Stimulated activated CD8-positive, alpha-beta memory T cell treated with anti-CD3 and anti-CD28 coated beads, Interleukin-12 subunit alpha, Interleukin-12 subunit beta, amount 100 ng/mL, for 1 hour (primary cell): ENCODE measurements at places on chromosomes 3 and 15.

DNA sequence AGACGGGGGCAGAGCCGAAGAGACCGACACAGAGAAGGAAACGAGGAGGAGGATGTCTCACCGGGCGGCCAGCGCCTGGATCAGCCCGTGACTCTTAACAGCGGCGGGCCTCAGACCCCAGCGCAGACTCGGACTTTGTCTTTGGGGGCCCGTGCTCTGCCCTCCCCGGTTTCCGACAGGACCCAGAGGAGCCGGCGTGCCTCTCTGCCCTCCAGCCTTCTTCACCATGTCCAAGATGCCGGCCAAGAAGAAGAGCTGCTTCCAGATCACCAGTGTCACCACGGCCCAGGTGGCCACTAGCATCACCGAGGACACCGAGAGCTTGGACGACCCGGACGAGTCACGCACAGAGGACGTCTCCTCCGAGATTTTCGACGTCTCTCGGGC lies 1.0 kb downstream of the TSC22D2 start:
- DNase-seq, result no peak

DNA sequence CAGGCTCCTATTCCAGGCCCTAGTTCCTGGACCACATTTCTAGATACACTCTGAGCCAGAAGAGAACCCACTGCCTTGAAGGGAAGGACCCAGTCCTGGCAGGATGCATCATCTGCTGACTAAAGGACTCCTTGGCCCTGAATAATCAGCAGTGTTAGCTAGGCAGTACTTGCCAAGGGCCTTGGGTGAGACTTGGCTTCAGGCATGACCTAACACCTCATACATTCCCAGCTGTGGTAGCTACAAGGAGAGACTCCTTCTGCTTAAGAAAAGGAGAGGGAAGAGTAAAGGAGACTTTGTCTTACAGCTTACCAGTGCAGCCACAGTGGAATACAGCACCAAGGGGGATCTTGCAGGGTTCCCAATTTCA lies 26.4 kb downstream of the PEAK1 start:
- no peak for DNase-seq

DNA sequence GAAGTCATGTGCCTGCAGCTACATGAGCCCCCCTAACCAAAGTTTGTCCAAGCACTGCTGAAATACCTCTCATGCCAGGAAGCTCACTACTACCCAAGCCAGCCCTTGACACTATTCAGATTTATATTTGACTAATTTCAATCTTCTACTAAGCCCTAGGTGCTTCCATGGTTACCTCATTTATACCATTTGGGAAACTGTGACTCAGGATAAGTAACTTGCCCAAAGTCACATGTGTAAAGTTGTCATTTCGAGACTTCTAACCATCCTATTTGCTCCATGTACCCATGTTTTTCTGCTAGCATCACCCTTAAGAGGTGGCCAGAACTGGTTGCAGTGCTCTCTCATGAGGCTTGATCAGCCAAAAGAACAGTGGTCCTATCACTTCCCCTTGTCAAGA lies 20.7 kb upstream of the TIMP4 start:
- DNase-seq, result no peak

- peak; percentile 12 for DNase-seq
These were observed 46.8 kb upstream of the SLC6A1 start for GRCh38 chr3:10945683-10946287.

GRCh38 chr3:110995461-110996231 lies 76.0 kb upstream of the NECTIN3 start:
- no peak for DNase-seq

DNA sequence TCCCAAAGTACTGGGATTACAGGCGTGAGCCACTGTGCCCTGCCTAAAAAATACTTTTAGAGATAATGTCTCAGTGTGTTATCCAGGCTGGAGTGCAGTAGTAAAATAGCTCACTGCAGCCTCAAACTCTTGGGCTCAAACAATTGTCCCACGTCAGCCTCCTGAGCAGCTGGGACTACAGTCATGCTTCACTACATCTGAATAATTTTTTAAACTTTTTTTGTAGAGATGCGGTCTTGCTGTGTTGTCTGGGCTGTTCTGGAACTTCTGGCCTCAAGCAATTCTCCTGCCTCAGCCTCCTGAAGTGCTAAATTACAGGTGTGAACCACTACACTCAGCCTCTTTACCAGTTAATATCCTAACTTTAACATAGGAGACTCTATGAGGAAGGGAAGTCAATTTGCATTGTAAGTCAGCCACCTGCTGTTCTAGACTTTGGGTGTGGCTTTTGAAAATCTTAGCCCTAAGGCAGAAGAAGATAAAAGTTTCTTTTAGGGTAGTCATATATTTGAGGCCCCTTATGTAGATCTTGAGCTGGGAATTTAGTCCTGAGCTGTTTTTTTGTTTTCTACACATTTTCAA lies 78.2 kb upstream of the RASGRP1 start:
- no peak for DNase-seq

- DNase-seq, result peak; percentile 7
These were observed 79.6 kb upstream of the SPATA12 start for GRCh38 chr3:56980798-56981390.

DNA sequence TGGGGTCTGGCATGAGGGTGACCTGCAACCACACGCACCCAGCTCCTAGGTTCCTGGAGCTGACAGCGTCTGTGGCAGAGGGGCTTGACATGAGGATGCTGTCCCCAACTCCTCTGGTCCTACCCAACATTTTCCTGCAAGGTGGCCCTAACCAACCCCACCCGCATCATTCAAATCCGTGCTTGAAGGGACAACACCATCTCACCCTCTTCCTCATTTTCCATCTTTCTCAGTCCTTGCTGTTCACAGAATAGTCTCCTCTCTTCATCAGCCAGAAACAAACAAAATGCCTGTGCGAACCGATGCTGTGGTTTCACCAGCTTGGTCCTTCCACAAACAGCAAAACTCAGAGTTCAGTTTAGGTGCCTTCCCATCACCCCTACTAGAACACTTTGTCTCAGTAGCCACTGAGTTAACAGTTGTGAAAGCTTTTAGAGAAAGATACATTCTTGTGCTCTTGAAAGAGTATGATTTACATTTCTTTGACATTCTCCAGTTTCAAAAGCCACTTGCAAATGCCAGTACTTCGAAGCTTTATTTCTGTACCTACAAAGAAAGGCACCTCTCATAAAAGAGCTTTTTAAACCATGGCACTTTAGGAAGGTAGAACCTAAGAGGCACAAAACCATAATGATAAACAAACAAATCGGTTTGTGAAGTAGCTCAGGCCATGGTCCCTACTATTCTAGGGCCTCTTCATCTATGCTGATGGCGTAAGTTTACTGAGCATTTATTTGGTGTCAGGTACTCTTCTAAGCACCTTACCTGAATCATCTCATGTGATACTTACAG lies 360.1 kb downstream of the SHQ1 start:
- DNase-seq, result no peak

- no peak for DNase-seq
These were observed 489.9 kb downstream of the PLOD2 start for GRCh38 chr3:145671121-145671520.

DNA sequence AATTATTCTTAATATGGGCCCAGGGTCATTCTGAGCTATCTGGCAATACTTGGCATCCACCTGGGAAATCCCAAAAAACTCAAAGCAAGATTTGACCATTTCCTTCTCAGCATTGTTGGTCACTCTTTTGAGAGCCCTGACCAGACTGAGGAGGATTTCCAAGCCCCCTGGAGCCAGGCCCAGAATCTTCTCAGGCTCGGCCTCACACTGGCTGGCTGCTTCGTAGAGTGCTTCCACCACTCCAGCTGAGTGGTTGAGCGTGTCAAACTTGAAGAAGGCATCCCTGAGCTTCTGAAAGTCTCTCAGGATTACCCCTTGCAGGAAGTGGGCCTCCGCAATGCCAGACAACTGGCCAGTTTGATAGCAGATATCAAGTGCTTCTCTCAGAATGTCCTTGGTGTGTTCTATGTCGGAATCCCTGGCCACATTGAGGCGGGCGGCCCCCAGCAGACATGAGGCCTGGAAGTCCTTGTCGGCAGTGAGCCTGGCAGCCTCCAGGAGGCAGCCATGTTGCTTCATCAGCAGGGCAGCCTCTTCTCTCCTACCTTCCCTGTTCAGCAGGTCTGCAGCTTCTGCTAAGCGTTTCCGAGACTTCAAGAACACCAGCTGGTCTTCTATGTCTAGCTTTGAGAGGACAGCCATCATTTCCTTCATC lies 68.9 kb upstream of the DCLK3 start:
- no peak for DNase-seq

GRCh38 chr3:159805411-159805772 lies 183.2 kb upstream of the IL12A start:
- DNase-seq, result no peak

DNA sequence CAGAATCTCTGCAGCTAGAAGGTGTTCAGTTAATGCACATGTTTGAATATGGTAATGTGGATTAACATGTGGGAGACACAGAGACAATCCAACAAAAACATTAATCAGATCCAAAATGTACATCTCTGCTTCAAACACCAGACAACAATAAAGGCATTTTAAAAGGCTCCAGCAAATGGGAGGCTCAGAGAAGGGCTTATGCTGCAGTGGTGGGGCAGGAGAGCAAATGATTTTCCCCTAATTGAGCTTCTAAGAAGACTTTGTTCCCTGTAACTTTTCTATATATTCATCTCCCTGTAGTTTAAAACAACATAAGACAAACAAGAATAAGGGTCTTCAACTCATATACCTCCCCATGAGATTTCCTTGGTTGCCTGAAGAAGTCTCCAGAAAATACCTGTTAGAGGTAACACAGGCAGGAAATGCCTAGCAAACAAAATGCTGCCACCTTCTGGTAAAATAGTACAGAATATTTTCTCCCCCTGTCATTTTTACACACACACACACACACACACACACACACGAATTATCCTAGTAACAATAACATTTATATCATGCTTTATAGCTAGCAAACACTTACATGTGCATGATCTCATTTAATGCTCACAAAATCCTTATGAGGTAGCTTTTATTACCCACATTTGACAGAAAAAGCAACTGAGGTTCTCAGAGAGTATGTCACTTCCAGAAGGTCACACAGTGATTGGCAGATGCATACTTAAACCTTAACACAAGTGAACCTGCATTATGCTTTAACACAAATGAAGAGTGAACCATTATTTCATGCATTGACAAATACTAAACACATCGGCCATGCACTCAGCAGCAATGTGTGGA lies 123.4 kb upstream of the MB21D2 start:
- DNase-seq, result no peak

DNA sequence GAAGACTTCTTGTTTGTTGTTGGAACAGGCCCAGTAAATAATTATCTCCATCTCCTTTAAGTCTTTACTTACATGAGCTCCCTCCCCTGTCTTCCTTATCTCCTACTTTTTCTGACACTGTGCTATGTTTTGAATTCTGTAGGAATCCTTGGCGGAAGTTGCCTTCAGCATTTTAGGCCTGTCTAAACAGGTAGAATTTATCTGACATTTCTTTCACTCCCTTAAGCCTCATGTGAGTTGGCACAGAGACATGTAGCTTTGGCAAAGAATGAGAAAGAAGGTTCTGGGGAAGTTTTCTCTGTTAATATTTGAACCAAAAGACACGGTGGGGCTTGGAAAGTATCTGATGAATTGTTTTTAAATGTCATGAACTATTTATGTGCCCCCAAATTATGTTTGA lies 8.1 kb downstream of the MCTP2 start:
- no peak for DNase-seq

- no peak for DNase-seq
These were observed 53.2 kb upstream of the CDV3 start for GRCh38 chr3:133520286-133520685.

GRCh38 chr3:125605756-125606155 lies 10.5 kb upstream of the OSBPL11 start:
- DNase-seq, result no peak

- DNase-seq, result no peak
These were observed 393.0 kb downstream of the IGSF11 start for GRCh38 chr3:118641608-118642007.

DNA sequence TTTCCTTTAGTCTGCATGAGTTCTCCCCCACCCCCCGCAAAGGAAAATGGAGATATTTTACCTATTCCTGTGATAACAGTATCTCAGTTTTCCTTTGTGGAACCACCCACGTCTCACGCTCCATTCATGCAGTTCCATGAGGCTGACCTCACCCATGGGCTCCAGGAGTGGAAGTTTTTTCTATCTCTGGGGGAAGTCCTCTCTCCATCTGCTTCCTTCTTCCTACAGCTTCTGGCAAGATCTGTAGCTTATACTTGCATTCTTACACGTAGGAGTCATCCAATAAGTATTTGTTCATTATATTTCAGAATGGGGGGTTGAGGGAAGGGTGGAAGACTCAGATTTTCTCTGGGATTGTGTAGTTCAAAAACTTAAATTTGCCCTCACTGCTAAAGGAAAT lies 5.8 kb upstream of the GLCE start:
- no peak for DNase-seq

DNA sequence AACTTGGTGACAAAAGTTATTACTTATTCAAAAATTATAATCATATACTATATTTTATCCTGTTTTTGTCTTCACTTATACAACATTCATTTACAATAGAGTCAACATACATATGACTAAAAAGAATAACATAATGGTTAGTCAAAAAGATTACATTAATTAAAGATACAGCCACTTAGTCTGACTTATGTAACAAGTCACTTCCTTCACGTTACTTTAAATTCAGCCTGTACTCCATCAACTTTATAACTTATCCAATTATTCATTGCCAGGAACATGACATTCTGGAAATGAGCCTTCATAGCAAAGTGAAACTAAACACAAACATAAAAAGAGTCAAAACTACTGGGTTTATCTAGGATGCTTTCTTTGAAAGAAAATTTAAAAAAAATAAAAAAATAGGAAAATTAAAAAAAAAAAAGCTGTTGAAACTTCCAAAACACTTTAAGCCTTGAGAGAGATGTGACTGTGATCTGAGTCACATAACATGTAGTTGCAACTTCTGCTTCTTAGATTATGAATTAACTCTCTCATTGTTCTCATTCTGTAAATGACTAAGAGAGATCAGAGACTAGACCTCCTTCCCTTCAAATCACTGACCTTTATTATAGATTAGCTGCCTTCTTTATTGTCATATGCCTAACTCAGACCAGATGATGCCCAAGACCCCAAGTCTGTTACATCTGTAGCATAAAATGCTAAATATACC lies 107.8 kb downstream of the MYRIP start:
- no peak for DNase-seq

DNA sequence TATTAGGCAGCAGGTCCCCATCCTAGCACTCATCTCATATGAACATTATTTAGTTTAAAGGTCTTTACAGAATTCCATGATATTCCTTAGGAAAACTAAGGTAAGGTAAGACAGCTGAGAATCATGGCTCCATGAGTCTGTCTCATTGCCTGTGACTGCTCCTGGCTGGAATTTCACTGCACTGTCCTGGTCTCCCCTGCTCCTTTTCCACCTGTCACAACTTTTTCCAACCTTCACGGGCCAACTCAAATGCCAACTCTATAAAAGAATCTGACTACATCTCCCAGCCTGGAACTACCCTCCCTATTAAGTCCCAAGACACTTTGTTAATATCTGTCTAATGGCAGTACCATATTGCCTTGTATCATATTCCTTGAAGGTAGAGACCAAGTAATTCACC lies 7.6 kb downstream of the CNBP start:
- no peak for DNase-seq

- no peak for DNase-seq
These were observed 6.3 kb downstream of the STAG1 start for GRCh38 chr3:136745916-136746315.

- DNase-seq, result no peak
These were observed 10.4 kb upstream of the CLPX start for GRCh38 chr15:65195548-65195923.

- DNase-seq, result peak; percentile 55
These were observed 114.3 kb upstream of the ARHGEF3 start for GRCh38 chr3:56915966-56916586.

- DNase-seq, result no peak
These were observed 50.4 kb downstream of the CCNL1 start for GRCh38 chr3:157109267-157110141.

- DNase-seq, result no peak
These were observed 33.5 kb downstream of the CLDN18 start for GRCh38 chr3:138043266-138044029.
